SJSA1 (cell line): ENCODE measurements at places on chromosomes 6 and 20. TPM values are rescaled to one million over a fixed set of nuclear protein-coding genes. Genes with fewer than 3 reads are reported as not detected.

TBC1D20 gene
- total RNA-seq: 19.5 and 20.1 TPM in 2 replicates

GRCh38 chr6:15544321-15544900, 118.4 kb downstream of the DTNBP1 start:
- no peak for DNase-seq

- DNase-seq: no peak
These were observed 115.4 kb upstream of the SAMD5 start for GRCh38 chr6:147392917-147393625.

GRCh38 chr6:20620043-20620442, 85.8 kb downstream of the CDKAL1 start:
- DNase-seq: no peak

- peak; percentile 85 for DNase-seq
These were observed 176.8 kb downstream of the NFATC2 start for GRCh38 chr20:51365670-51366069.

- DNase-seq: no peak
These were observed 545.4 kb downstream of the EYS start for GRCh38 chr6:65161661-65162060.

GRCh38 chr6:79330704-79331103, 96.2 kb upstream of the HMGN3 start:
- no peak for DNase-seq
